ENCODE measurements at places on chromosomes 11 and 22.

DNA sequence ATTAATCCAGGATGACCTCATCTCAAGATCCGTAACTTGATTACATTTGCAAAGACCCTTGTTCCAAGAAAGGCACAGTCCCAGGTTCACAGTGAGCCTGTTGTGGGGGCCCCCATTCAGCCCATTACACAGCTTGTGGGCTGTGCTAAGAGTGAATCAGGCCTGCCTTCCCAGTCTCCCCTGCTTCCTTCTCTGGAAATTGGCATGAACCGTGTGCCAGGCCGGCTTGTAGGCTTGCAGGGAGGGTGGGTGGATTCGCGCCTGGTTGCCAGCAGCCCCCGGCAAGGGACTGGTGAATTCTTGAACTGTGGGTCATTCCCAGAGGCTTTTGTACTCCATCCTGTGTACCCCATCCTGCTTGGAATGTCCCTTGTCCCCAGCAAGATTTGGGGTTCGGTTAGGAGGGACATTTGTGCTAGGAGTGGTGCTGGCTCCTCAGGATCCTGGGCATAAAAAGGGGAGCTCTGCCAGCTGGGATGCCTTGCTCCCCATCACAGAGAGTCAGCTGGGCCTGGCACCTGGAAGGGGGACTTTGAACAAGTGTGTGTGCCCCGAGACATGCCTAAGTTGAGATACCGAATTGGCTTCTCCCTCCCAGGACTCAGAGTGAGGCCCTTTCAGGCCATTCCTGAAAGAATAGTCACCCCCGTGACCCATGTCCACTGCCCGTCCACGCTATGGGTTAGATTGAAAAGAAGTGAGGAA is 818.2 kb downstream of the BRD1 start:
- no peak for DNase-seq

GRCh38 chr11:10969387-10969786 is 111.5 kb upstream of the ZBED5 start:
- DNase-seq = no peak

DNA sequence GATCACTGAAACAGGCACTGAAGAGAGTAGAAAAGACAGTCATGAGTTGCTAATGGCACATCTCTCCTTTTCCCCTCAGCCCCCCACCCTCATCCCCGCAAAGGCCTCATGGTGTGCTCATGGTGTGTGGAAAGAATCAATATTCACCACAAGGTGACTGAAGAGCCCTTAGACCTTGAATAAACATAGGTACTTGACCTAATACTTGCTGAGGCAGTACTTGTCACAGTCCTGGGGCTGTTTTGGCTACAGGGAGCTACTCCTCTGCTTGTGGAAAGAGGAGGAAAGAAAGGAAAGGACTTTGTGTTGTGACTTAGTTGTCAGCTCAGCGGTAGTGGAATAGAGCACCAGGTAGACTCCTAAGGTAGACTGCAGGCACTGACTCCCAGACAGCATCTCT is 537.8 kb upstream of the CCDC179 start:
- DNase-seq = no peak

DNA sequence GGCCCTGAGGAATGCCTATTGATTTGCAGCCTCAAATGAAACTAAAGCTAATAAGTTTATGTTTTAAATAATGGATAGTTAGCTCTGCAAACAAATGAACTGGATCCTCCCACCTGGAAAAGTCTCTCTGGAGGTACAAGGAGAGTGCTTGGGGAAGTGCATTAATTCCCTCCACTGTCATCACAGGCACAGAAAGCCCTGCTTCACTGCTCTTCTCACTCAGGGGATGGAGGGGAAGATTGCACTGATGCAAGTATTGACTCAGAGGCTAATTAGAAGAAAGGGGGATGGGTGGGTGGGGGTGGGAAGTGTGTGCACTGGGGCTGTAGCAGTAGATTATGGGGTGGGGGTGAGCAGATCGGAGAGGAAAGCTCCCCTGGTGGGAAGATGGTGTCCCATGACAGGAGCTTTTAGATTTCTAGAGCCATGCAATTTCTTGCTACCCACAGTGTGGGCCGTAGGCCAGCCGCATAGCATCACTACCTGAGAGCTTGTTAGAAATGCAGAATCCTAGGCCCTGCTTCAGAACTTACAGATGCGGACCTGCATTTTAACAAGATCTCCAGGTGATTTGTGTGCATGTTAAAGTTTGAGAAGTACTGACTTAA is 163.9 kb downstream of the HIPK3 start:
- DNase-seq = no peak
